ENCODE measurements at places on chromosomes 6 and 20.

- no peak for DNase-seq
These were observed 117.5 kb upstream of the SIRPG start for GRCh38 chr20:1775117-1775516.

DNA sequence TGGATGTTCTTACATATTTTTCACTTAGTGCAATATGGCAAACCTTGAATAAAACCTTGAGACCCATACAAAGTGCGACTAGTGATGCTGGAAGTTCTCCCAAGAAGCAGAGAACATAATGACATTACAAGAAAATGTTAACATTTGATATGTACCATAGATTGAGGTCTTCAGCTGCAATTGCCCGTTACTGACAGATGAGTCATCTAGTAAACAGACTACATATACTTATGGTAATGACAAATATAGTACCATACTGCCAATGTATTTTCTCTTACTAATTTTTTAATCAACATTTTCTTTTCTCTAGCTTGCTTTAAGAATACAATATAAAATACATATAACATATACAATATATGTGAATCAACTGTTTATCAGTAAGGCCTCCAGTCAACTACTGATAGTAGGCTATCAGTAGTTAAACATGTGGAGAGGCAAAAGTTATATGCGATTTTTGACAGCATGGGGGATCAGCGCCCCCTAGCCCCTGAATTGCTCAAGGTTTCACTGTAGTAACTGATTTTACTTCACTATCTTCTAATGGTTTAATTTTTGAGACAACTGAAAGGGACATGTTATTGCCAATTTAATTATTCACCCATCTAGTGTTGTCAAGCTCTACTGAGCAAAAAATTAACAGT, 166.7 kb upstream of the ADGRB3 start:
- peak; percentile 18 for DNase-seq

DNA sequence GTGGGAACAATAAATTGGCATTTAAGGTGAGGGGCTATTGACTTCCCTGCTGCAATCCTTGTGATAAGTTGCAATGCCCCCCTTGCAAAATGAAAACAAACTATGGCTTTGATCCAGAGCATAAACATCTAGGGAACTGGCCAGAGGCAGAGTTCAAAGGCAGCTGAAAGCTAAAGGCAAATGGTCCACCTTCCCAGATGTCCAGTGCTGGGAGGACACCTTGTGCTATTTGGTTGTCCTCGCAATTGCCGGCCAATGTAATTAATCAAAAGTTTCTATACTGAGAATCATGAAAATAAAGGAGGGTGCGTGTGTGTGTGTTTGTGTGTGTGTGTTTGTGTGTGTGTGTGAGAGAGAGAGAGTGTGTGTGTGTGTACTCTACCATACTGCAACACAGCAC, 337.4 kb downstream of the CBLN4 start:
- DNase-seq = no peak

DNA sequence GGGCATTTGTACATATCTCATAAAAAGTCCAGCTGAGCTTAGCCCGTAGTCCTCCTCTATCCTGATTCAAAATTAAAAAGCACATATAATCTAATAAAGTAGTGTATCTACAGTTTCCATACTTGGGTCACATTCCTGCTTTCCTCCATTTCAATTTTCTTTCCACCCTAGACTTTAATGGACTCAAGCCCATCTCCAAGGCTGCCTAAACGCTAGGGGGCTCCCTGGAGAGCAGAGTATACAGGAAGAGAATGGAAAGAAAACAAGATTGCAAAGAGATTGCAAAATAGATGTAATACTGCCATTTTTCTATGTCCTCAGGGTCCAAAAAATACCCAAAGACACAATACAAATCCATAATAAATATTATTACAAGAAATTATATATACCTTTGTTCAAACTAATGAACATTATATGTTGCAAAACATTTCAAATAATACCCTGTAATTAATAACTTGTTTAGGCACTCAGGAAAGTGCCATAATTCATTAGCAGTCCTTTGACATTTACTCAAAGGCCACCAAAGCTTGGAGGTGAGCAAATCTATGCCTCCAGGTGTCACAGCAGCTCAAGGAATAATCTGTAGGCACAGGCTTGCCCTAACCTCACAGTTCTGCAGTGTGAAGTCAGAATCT, 2.4 kb upstream of the MCM3 start:
- peak; percentile 83 for DNase-seq

GRCh38 chr6:77650098-77650663, 2.7 kb upstream of the MEI4 start:
- no peak for DNase-seq

GRCh38 chr6:50185006-50185405, 135.3 kb upstream of the DEFB112 start:
- no peak for DNase-seq

GRCh38 chr6:64489763-64490162, 854.2 kb downstream of the PHF3 start:
- no peak for DNase-seq

DNA sequence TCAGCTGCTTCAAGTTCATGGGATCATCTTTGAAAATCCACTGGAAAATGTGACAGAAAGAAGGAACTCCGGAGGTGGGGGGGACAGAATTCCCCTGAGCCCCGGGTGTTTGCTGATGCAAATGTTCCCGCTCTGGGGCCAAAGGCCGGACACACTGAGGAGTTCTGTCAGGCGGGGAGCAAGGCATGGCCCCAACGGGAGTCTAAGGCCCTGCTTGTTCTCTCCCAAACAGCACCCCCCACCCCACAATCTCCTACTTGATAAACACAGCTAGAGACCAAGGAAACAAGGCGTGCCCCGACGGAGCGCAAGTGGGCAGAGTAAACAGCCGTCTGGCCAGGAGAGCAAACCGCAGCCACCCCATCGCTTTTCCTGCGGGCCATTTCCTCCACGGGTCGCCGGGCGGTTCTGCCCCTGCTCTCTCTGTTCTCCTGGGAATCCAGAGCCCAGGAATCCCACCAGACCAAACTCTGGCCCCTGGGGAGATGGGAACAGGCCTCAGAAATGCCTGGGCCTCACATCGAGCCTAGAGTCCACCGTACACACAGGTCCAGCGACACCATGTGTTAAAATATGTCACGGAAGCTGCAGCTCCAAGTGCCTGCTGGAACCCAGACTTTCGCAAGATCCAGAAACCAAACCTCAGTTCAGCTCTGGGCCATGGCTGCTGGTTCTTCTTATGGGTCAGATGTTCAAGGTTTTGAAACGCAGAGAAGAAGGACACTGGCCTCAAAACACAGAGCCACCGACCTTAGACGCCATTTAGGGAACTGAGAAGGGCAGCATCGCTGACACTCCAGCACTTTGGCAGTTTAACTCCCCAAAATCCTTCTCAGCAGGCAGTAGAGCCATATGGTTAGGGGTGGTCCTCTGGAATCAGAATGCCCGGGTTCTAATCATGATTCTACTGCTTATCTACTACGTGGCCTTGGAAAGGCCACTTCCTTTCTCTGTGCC, 104.2 kb downstream of the PREX1 start:
- peak; percentile 97 for DNase-seq

GRCh38 chr20:24981282-24981681, 11.3 kb downstream of the APMAP start:
- DNase-seq = no peak

All from MV-4-11 (cell line).